ENCODE measurements at places on chromosomes 3 and 15. TPM values are rescaled to one million over a fixed set of nuclear protein-coding genes. Genes with fewer than 3 reads are reported as not detected.

DNA sequence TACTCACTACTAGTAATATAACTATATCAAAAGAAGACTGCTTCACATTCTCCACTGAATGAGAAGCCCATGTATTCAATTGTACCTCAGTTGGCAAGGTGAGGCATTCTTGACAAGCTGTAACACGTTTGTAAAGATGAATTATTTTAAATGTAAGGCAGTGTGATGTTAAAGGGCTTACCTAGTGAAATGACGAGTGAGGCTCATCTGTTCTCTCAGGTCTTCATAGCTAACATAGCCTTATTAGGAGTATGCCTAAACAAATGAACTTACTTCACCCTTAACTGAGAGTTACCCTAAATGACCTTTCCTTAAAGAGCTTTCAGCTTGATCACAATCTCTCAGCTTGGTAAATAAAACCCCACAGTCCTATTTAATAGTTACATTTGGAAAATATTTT, 127.3 kb downstream of the FEZF2 start:
- no peaks in the 10 kb centered on the region for H3K4me1 ChIP-seq
- DNase-seq = no peak
- H3K27ac ChIP-seq = no peak overlapping the region
- H3K36me3 ChIP-seq = no peaks in the 10 kb centered on the region

- no peaks in the 10 kb centered on the region for H3K4me1 ChIP-seq
- no peaks in the 10 kb centered on the region for H3K36me3 ChIP-seq
- no peak for DNase-seq
- no peak overlapping the region for H3K4me3 ChIP-seq
Measured at GRCh38 chr3:157672061-157672460, 168.8 kb upstream of the VEPH1 start.

GRCh38 chr3:100972867-100973266, 20.4 kb downstream of the ABI3BP start:
- DNase-seq = no peak
- no peak overlapping the region for H3K4me3 ChIP-seq
- no peaks in the 10 kb centered on the region for H3K4me1 ChIP-seq
- no peaks in the 10 kb centered on the region for H3K27me3 ChIP-seq
- H3K27ac ChIP-seq = no peak overlapping the region

DNA sequence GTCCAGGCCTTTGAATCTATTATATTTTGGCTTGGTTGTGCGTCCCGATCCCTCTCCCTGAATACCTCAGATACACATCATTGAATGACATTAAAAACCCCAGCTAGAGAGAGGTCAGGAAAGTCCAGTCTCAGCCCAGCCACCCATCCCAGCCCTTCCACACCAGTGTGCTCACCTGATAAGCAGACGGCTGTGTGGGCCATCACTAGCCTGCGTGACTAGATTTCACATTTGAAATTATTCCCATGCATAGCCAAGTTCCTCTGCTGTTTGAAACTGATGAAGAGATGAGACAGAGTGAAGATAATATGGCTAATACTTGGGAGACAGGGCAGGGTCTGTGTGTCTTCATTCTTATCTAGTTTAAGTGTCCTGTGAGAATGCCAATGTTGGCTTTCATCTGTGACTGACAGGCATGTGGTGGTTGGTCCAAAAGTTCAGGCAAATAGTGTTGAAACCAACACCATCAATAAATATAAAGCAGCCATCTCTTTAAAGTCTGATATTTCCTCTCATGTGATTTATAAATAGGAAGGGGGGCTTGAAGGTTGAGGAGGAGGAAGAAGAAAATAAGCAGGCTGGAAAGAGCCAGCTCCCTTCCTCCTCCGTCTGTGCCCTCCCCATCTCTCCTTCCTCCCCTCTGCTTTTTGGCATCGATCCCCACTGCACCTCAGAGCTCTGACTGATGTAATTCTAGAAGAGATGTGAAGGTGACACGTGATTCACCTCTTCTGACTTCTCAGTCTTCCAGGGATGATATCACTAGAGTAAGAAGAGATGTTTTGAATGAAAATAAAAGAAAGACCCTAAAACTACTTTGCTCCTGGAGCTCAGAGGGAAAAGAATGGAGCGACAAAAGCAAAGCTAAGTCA, 5.1 kb downstream of the FAM43A start:
- H3K4me3 ChIP-seq = no peak overlapping the region
- no peaks in the 10 kb centered on the region for H3K36me3 ChIP-seq
- peaks cover 9% of the 10 kb centered on the region for H3K4me1 ChIP-seq
- no peak overlapping the region for H3K27ac ChIP-seq
- no peak for DNase-seq

- no peak overlapping the region for H3K4me3 ChIP-seq
- no peaks in the 10 kb centered on the region for H3K27me3 ChIP-seq
- no peak for DNase-seq
- H3K36me3 ChIP-seq = 0 out of 2 replicates have a peak, but pooled peaks cover 9% of the 10 kb centered on the region
Measured at GRCh38 chr15:60400944-60401343, 3.2 kb upstream of the ANXA2 start.

- H3K27me3 ChIP-seq = no peaks in the 10 kb centered on the region
- no peaks in the 10 kb centered on the region for H3K4me1 ChIP-seq
- no peak for DNase-seq
- H3K4me3 ChIP-seq = no peak overlapping the region
Measured at GRCh38 chr15:72591361-72591760, 63.1 kb upstream of the GOLGA6B start.

The TRPM1 gene
- total RNA-seq = not detected

DNA sequence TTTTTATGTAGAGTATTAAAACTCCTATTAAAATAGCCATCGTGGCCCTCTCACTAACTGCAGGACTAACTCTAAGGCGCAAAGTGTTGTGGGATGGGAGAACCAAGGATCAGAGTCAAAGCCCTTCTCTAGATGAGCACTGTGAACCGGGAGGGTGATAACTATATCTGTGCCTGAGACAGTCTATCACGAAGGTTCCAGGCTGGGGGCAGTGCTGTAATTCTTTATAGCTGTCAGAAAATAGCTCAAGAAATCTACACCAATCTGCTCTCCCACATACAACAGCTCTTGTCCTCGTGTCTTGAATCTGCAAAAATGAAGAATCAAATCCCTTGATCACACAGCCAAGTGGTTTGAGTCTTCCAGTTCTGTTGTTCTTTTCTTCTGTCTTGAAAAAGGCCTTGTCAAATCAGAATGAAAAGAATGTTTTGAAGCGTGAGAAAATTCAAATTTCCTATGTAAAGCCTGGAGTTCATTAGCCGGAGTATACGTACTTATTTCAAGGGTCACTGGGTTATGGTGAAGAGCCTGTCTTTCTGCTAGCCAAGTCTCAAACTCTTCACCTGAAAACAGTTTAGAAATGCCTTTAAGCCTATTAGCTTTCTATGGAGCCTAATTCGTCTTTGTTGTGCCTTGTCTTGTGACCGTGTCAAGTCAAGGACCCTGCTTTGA, 185.3 kb upstream of the NECTIN3 start:
- H3K27ac ChIP-seq = no peak overlapping the region
- H3K36me3 ChIP-seq = no peaks in the 10 kb centered on the region
- DNase-seq = no peak
- H3K4me3 ChIP-seq = no peak overlapping the region
- H3K27me3 ChIP-seq = no peaks in the 10 kb centered on the region

- DNase-seq = no peak
- H3K4me1 ChIP-seq = no peaks in the 10 kb centered on the region
- H3K27me3 ChIP-seq = no peaks in the 10 kb centered on the region
- peaks cover 27% of the 10 kb centered on the region for H3K36me3 ChIP-seq
- no peak overlapping the region for H3K4me3 ChIP-seq
Measured at GRCh38 chr3:13868844-13869724, 10.8 kb downstream of the WNT7A start.

- no peak overlapping the region for H3K27ac ChIP-seq
- H3K4me1 ChIP-seq = peaks cover 11% of the 10 kb centered on the region
- H3K4me3 ChIP-seq = no peak overlapping the region
- DNase-seq = no peak
Measured at GRCh38 chr3:186093271-186093900, 15.5 kb downstream of the ETV5 start.

DNA sequence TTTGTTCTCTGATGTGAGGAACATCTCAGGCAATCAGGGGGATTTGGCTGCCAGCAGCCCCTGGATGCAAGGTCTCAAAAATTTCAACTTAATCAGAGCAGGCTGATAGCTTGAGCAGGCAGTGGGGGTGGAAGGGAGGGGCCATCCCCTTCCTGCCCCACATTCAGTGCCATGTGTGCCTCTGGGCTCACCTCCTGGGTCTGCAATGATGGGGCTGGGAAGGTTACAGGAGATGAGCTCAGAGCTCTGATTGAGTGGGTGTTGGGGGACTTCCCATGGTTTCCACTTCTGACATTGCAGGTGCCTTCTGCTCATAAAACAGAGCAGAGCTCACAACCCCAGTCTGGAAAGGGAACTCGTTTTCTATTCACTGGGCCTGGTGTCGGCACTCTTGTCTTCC, 37.0 kb downstream of the PARP16 start:
- DNase-seq = no peak
- H3K4me1 ChIP-seq = no peaks in the 10 kb centered on the region
- H3K4me3 ChIP-seq = no peak overlapping the region
- no peaks in the 10 kb centered on the region for H3K27me3 ChIP-seq
- no peaks in the 10 kb centered on the region for H3K36me3 ChIP-seq
